ENCODE measurements at places on chromosomes 7 and 10.

GRCh38 chr7:156143158-156143557 is 330.9 kb upstream of the SHH start:
- no peak for DNase-seq

GRCh38 chr10:49318755-49319154 is 19.8 kb downstream of the C10orf71 start:
- DNase-seq, result no peak

- DNase-seq, result no peak
Observed at GRCh38 chr7:75971309-75971960, 23.0 kb downstream of the TMEM120A start.

DNA sequence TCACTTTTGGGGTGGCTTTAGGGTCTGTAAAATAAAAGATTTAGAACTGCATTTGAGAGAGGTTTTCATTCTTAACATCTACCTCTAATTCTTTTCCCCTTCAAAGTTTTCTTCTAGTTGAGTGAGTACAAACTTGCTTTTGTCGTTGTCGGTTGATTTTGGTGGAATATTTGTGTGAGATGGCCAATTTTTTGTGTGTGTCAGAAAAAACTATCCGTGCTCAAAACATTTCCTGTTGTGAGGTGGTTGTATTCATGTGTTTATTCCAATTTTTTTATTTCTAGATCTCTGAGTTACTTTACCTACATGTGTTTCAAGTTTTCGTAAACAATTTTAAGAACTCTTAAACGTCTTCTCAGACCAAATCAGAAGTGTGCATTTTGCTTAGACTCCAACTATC is 1.6 kb downstream of the AHR start:
- no peak for DNase-seq

DNA sequence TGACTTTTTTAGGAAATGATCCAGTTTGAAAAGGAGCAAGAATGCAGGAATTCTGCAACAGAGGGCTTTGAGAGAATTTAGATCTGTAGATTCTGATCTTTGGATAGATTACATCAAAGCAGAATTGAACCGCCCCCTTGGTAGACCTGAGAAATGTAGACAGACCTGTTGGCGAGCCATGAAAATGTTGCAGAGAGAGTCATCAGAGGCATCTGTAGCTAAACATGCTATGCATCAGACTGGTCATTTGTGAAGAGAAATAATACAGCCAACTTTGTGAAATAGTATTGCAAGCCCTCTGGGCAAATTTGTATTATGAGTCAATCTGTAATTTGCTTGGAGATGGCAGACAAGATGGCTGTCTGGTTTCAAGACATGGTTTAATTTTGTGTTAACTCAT is 4.3 kb upstream of the C1GALT1 start:
- DNase-seq, result no peak

DNA sequence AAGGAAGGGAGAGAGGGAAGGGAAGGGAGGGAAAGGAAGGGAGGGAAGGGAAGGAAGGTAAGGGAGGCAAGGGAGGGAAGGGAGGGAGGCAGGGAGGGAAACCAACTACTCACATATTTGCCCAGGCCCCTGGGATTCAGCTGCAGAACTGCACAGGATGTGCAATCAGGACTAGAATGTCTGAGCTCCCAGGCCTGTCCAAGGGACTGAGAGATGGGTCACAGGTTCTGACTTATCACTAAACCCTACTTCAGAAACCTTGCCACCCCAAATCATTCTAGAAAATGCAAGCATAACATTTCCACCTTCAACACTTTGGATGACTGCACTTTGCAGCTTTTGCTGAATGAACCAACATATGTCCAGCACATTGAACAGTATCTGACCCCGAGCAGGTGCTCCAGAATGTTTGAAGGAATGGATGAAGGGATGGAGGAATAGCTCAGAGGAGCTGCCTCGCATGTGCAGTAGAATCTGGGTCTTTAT is 245.3 kb downstream of the KCNMA1 start:
- no peak for DNase-seq

GRCh38 chr10:87750001-87750671 is 67.9 kb downstream of the ATAD1 start:
- DNase-seq, result no peak

- no peak for DNase-seq
Observed at GRCh38 chr7:148830897-148831692, 53.0 kb downstream of the EZH2 start.

DNA sequence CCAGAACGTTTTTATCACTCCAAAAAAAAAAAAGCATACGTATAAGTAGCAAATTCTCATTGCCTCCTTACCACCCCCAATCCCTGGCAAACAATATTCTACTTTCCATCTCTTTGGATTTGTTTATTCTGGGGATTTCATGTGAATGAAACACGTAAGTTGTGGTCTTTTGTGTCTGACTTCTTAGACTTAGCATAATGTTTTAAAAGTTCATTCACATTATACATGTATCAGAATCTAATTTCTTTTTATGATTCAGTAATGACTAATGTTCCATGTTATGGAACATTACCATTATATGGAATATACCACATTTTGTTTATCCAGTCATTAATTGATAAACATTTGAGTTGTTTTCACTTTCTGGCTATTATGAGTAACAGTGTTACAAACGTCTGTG is 12.5 kb upstream of the KLHL7 start:
- no peak for DNase-seq

GRCh38 chr10:62085404-62085803 is 183.2 kb downstream of the RTKN2 start:
- no peak for DNase-seq

GRCh38 chr7:124843336-124843735 is 77.7 kb upstream of the GPR37 start:
- DNase-seq, result no peak

DNA sequence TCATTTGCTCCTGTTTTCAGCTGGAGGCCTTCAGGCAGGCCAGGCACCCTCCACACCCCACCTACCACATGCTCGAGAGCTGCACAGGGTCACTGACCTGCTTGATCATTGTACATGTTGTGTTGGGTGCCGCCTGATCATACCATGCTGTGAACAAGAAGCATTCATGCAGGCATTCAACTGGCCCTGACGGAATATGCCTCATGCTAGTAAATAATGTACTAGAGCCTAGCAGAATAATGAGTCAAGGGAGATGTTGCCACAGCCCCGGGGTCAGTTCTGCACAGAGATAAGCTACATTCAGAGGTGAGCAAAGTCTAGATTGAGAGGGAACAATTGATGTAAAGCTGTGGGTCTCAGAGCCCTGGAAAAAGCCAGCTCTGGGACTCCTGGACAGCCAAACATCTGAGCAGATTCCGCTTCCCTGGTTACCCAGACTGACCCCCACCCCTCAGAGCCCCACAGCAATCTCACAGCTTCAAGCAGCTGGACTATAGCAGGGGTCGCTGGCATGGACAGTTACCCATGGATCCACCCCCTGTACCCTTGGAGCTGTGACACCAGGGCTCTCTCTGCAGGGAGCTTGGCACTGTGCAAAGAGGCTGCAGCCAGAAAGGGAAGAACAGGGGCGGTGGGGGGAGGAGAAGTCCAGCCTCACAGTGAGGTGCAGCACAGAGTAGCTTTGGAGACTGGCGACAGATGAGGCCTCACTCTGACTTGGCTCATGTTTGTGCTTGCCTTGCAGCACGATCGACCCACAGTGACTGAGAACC is 86.6 kb downstream of the FRMPD2 start:
- no peak for DNase-seq

- DNase-seq, result no peak
Observed at GRCh38 chr7:81207801-81208200, 288.9 kb upstream of the SEMA3C start.

GRCh38 chr10:86249794-86250193 is 116.8 kb downstream of the GRID1 start:
- no peak for DNase-seq

DNA sequence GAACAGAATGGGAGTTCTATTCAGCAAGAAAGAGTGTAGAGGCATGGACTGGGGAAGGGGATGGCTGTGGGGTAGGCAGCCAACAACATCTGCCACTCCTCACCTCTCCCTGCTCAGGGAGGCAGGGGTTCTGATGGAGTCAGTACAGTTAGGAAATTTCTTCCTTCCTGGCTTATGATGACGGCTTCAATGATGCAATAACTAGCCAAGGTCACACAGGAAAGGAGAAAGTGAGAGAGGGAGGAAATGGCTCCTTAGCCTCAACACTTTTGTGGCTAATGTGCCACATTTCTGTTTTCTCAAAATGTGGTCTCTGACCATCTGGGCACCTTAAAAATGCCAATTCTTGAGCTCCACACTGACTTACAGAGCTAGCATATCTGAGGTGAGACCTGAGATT is 79.3 kb upstream of the PDZD8 start:
- DNase-seq, result no peak

DNA sequence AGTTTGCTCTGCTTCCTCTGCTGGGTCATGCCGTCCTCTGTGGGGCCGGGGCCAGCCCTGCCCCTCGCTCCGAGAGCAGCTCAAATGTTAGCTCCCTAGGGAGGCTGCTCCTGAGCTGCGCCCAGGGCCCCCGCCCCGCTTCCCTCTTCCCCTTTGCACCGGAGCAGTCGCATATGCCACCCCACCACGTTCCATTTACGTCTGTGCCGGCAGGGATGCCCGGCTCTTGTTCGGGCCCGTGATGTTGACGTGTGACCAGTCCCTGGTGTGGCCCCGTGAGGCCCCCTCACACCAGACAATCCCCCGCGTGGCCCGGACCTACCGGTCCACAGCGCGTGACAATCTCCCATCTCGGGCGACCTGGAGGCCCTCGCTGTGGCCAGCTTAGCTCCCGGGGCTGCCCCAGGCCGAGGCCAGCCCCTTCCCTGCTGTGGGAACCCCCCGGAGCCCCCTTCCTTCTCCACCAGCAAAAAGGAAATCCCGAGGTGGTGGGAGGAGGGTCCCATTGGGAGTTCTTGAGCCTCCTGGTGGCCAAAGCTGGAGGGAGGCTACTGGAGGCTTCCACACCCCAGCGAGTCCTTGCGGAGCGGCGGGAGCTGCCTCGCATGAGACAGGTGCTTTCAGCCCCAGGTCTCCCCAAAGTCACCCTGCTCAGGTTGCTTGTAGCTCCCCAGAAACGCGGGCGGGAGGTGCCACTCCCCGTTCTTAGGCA is 15.2 kb downstream of the FAM20C start:
- DNase-seq, result no peak

DNA sequence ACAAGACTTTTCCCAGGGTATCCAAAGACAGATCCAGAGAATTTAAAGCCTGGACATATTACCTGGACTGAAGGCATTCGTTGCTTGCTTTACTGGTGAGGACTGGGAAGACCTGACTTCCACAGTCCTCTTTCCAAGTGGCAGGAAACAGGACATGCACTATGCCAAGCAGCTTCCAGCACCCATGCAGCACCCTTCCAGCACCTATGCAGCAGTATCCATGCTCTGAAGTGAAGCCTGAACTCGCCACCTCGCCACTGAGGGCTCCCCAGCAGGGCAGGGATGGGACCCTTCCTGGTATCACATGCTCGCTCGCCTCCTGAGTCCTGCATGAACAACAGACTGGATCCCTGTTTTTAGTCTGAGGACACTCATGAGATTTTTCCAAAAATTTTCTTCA is 189.9 kb upstream of the KLF14 start:
- DNase-seq, result no peak

DNA sequence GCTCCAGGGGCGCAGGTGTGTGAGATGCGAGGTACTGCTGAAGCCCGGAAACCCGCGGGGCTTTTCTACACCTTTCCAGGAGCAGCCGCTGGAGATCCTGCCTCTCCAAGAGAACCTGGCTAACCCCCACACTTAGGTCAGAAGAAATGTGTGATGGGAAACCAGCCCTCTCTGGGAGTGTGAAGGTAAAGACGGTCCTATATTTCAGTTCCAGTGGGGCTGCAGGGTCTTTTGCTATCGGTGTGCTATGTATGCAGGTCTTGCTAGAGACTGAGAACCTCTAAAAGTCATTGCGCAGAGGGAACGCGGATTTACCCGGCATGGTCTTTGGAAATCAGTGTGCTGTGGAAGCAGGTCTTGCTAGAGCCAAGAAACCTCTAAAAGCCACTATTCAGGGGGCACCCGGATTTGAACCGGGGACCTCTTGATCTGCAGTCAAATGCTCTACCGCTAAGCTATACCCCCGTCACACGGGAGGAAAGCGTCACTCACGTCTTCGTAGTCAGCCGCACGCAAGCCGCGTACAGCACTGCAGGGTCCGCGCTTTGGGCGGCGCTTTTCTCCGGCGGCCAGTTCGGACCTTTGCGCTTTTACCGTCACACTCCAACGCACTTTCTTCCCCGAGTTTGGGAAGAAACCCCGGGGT is 46.0 kb downstream of the ZNF777 start:
- peak; percentile 26 for DNase-seq

- no peak for DNase-seq
Observed at GRCh38 chr10:89867964-89868363, 166.6 kb downstream of the KIF20B start.

- DNase-seq, result no peak
Observed at GRCh38 chr10:17576768-17577167, 40.4 kb downstream of the HACD1 start.

DNA sequence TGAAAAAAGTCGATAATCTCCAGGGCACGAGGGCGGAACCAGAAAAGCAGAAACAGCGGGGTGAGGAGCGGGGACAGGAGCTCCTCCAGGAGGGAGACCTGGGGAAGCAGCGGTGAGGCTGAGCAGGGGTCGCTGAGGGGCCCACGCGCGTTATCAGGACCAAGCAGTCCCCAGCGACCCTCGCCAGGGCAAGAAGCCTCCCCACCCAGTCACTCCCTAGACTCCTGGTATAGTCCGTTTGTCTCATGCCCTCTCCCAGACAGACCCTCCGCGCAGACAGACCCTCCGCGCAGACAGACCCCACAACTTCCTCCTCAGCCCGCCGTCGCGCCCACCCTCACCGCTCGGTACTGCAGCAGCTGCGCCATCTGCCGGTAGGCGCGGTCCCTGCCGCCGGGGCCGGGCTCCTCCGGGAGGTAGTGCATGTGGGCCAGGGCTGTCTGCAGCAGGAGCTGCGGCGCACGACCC is 6.3 kb downstream of the ATG9B start:
- peak; percentile 74 for DNase-seq

DNA sequence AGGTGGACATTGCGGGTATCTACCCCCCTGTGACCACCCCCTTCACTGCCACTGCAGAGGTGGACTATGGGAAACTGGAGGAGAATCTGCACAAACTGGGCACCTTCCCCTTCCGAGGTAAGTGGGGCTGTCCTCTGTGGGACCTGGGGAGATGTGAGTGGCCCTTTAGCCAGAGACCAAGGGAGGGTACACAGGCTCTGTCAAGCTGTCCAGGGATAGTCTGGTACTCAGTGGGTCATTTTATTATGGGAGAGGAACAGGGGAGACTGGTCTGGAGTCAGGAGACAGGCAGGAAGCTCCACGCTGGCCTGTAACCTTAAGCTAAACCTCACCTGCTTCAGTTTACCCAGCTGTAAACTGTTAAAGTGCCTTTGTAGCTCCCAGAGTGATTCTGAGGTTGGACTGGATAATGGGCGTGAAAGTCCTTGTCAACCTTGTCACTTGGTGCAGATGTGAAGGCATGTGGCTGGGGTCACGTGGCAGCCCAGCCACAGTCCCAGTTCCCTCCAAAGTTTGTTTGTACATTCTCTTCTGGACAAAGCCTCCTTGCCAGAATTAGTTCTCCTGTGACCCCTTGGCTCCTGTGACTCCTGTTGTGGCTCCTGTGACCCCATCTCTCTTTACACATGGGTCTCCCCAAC is 729 bp downstream of the HOGA1 start:
- DNase-seq, result no peak

GRCh38 chr10:11609492-11610093 is 1.9 kb downstream of the USP6NL start:
- no peak for DNase-seq

GRCh38 chr7:116801092-116801710 is 61.2 kb upstream of the CAPZA2 start:
- DNase-seq, result no peak

Measured in T follicular helper cell (primary cell).